Stimulated activated CD8-positive, alpha-beta memory T cell treated with anti-CD3 and anti-CD28 coated beads, Interleukin-2, amount 100 ng/mL, for 48 hours (primary cell): ENCODE measurements at places on chromosomes 11 and 22.

DNA sequence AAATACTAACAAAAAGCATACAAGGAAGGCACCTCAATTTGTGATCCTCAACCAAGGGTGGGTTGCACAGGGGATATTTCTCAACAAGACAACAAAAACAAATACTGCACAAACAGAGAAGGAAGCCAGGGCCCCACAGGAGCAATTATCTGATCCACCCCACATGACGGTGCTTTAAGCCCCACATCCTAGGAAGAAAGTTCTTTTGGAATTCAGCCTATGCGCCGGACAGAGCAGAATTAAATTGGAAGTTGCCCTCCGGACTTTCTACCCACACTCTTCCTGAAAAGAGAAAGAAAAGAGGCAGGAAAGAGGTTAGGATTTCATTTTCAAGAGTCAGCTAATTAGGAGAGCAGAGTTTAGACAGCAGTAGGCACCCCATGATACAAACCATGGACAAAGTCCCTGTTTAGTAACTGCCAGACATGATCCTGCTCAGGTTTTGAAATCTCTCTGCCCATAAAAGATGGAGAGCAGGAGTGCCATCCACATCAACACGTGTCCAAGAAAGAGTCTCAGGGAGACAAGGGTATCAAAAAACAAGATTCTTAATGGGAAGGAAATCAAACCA, 40.6 kb downstream of the OSBP start:
- DNase-seq, result no peak

DNA sequence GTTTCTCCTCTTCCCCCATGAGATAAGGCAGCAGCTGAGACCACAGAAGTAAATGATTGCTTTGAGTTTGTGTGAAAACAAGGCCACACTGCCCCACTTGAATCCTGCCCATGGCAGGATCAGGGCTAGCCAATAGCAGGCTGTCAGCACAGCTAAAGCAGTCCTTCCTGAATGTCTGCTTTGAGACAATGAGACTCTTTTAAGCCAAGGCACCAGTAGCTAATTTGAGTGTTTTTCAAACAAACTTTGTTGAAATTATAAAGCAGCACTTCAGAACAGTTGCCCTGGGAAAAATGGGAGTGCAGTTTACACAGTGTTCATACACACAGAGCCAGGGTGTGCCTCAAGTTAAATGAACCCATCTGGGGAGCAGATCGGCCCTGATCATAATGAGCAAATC, 103.5 kb upstream of the OR5AK2 start:
- DNase-seq, result no peak

DNA sequence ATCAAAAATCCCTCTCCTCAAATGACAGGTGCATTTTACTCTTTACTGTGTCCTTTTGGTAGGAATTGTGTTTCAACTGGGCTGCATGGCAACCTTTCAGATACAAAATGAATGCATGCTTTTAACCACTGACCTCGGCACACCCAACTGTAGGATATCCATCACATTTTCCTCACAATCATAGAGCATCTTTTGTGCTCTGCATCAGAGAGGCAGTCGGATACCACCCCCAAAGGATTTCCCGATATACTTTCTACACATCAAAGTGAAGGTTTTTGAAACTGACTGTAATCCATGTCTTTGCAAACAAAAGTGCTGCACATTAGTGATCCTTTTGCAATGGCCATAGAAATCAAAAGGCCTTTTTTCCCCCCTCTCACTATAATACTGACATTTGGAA, 9.1 kb downstream of the ME3 start:
- DNase-seq, result no peak

DNA sequence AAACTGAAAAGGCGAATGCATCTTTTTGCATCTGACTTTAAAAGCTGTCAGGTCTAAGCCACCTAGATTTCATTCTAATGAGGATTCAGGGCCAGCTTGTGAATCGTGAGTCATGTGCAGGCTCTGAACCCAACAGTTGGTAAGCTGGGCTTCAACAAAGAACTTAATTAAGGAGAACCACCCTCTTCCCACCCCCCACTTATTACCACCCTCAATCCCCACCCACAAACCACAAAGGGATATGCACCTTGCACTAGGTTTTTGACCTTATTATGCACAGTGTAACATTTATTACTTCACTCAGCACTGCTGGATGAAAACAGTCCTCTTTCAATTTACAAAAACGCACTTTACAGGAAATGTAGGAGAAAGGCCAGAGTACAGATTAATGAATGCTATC, 94.1 kb upstream of the LIN7C start:
- no peak for DNase-seq

DNA sequence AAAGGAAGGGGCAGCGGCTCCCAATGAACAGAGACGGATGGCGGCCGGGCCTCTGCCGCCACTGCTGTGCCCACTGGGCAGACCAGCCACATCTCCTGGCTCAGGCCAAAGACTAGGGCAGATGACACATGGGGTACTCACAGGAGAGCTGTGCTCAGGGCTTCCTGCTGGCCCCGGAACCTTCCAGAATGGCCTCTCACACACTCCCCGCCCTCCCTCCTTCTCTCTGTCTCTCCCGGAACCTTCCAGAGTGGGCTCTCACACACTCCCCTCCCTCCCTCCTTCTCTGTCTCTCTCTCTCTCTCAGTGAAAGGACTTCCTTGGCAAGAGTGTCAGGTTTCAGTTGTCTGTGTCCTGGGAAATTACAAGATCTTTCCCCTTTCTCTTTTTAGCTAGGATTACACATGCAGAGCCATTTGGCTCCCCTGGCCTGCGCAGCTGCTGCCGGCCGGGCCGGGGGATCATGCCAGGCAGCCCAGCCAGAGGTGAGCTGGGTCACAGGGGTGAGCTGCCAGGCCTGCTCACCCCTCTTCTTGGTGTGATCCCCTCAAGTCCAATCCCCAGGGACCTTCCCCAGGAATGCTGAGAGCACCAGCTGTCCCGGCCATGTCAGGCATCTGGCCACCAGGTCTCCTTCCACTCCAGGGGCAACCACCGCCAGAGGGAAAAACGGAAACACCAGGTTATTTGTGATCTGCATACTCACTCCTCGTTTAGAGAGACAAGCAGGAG, 45.3 kb upstream of the ADA2 start:
- no peak for DNase-seq

GRCh38 chr11:115497303-115497702, 6.9 kb downstream of the CADM1 start:
- no peak for DNase-seq

DNA sequence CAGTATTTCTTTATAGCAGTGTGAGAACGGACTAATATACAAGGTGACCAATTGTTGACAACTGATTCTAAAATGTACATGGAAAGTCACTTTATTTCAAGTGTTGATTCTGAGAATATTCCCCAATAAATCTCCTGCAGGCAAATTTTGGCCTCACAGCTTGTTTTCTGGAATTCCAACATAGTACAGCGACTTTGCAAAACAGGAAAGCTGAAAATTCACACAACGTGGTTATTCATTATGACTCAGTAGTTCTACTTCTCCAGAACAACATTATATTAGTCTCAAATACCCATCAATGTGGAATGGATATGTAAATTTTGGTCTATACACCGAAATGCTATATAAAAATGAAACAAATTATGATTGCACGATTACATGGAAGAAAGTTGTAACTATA, 22.5 kb upstream of the OR5AN1 start:
- no peak for DNase-seq

- DNase-seq, result peak; percentile 83
These were observed at the start of gene TEAD1 for GRCh38 chr11:12673924-12674570. Gene TEAD1, plus strand, starts transcription at chr11:12674421.

GRCh38 chr11:105392556-105392955, 217.3 kb upstream of the GRIA4 start:
- no peak for DNase-seq

GRCh38 chr22:19128009-19128401, 3.1 kb upstream of the TSSK2 start:
- no peak for DNase-seq

DNA sequence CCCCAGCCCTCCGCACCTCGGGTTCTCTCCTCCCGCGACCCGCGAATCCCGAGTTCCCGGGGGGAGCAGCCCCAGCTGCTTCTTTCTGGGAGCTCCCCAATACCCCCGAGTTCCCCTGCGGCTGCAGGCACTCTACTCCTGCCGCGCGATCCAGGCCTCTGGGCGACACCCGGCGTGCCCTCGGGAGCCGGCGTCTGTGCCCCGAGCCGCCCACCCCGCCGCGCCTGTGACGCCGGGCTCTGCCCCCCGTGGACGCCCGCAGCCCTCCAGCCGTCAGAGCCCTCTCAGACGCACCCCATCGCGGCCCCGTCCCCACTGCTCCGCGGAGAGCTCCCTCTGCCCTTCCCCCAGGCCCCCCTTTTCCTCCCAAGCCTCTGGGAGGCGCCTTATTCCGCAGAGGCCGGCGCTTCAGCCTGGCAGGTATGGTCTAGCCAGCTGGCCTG, 422 bp downstream of the GLB1L2 start:
- DNase-seq, result peak; percentile 5

- DNase-seq, result no peak
These were observed 2.8 kb upstream of the LIF start for GRCh38 chr22:30249049-30250038.

- DNase-seq, result no peak
These were observed 137.4 kb downstream of the NXPE2 start for GRCh38 chr11:114815761-114816160.

DNA sequence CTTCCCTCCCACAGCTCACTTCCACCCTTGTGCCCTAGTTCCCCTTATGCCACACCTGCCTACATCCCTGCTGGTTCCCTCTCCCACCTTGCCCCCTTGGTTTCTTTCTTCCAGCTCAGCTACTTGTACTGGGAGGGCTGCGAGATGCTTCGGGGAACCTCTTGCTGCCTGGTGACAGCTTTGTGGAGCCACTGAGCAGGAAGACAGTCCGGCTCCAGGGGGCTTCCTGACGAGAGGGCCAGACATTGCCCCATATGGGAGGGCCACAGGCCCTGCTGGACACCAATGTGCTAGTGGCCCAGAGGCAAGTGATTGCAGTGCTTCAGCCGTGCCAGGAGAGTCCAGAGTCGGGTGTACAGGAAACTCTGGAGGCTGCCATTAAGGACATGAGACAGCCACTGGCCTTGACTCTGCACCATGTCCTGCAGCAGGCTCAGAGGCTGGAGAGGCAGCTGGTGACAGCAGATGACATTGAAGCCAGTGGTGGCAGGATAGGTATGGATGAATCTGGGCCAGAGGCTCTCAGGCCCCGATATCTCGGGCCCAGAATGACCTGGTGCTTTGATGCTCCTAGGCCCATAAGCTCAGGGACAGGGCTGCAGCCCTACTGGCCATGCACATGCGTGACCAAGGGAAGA, 54.3 kb downstream of the BTG4 start:
- no peak for DNase-seq

GRCh38 chr11:110631551-110631950, 80.7 kb downstream of the ARHGAP20 start:
- no peak for DNase-seq

DNA sequence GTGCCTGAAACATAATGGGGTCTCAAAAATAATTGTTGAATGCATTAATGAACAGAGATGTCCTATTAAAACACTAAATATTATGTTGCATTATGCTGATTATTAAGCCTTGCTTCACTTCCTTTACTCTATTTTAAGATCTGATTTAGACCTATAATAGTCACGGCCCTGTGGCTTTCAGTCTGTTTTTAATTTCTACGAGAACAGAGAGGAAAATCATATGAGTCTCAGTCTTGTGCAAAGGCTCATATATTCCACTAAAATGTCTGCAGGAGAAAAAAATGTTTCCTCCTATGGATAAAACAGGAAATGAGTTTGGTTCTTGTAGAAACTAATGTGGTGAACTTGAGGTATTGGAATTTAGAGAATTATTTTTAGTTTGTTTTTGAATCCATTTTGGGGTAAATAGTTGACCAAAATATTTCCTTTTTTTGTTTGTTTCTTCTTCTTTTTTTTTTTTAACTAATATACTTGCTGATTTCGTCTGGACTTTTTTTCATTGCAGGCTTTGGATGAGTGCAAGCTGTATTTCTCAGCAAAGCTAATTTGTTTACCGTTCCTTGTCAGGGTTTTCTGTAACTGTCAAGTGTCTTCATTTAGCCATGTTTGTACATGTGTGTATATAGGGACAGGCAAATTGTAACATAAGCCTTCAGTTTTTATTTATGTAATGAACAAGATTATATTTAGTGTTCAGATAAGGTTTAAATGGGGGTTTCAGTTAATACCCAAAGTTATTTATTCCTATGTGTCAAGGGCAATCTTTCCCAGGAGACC, 139.1 kb upstream of the DDI1 start:
- no peak for DNase-seq

DNA sequence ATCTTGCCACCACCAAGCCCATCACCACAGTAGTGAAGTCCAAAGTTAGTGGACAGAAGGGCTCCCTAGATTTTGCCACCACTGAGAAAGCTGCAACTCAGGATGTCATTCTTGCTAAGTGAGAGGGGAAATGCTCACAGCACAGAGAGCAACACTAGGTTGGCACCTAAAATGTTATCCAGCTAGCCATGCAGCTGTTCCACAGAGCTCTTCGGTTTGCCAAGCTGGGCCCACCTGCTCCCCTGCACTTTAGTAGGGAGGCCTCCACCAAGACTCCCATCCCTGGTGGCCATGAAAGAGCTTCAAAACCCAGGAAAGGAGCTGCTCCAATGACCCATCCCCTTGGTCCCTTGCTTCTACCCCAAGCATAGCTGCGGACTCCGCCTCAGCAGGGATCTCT, 63.8 kb downstream of the TRIM29 start:
- no peak for DNase-seq

DNA sequence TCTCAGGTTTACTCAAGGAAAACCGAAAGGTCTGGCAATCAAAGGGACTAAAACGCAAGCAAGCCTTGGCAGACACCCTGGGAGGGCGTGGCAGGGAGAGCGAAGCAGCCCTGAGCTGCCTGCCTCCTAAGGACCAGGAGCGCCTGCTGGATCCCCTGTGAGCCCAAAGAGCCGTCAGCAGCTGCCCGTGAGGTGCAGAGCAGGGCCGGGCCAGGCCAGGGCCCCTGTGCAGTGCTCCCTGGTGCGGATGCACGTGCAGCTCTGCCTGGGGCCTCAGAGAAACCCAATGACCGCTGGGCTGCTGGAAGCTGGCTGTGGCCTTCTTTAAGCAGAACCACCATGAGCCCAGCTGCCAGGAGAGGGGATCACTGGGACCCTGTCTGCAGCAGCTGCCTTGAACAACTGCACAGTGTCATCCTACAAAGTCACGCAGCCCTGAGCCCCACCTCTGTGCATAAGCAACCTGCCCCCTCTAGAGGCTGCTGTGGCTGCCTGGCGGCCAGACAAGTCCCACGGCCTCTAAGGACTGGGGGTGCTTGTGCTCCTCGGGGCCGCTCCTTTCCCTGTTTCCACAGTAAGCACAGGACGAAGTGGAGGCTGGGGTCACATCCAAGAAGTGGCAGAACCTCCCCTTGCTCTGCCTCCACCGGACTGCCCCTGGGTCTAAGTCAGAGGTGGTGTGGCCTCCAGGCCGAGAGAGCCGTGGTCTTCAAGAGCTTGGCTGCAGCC, 29.1 kb upstream of the COMT start:
- no peak for DNase-seq

DNA sequence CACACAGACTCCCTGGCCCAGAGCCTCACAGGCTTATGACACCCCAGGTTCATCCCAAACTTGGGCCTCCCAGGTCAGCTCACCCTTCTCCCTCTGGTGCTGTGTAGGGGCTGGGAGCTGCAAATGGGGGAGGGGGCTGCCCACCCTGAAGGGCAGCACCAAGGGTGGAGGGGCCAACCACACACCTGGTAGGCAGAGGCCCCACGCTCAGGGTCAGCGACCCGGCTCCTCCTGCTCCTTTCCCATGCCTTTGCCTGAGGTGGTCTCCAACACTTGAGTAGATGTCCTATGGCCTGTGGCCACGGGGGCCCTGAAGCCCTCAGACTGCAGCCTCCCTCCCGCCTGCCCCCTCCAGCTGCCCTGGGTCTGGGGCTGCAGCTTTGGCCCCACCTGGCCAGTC, 3.4 kb downstream of the DGCR6 start:
- no peak for DNase-seq

GRCh38 chr22:41976070-41976901, 7.0 kb downstream of the SEPTIN3 start:
- peak; percentile 22 for DNase-seq
